NCI-H1092 (cell line): ENCODE measurements at places on chromosomes 12 and 14.

DNA sequence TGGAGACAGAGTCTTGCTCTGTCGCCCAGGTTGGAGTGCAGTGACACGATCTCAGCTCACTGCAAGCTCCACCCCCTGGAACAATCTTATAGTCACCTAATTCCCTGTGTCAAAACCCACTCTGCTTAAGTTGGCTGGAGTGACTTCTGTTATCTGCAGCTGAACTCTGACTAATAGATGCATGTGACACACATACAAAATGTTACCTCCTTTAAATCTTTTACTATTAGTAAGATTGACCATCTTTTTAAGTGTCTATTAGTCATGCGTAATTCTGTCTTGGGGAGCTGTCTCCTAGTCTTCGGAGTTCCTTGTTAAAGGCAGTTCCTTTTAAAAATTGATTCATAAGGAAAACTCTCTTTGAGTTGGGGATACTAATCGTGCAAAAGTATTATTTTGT lies 7.4 kb downstream of the IFI27L1 start:
- DNase-seq, result no peak

- no peak for DNase-seq
These were observed 1324.7 kb downstream of the AACS start for GRCh38 chr12:126389961-126390360.

DNA sequence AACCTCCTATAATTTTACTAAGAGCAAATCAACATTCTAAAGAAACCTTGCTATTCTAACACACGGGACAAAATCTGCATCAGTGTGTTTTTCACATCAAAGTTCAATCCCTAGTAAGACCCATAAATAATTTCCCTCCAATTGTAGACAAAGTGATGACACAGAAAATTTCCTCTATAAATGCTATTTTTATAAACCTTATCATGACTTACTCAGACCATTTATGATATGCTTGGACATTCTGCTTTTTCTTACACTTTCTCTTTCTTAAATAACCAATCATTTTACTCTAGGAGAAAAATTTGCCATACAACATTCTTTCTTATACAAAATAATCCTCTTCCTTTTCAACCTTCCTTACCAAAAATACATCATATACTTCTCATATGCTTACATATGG lies 67.0 kb downstream of the SDR9C7 start:
- DNase-seq, result no peak

GRCh38 chr12:20450591-20451180 lies 82.3 kb downstream of the PDE3A start:
- DNase-seq, result no peak

DNA sequence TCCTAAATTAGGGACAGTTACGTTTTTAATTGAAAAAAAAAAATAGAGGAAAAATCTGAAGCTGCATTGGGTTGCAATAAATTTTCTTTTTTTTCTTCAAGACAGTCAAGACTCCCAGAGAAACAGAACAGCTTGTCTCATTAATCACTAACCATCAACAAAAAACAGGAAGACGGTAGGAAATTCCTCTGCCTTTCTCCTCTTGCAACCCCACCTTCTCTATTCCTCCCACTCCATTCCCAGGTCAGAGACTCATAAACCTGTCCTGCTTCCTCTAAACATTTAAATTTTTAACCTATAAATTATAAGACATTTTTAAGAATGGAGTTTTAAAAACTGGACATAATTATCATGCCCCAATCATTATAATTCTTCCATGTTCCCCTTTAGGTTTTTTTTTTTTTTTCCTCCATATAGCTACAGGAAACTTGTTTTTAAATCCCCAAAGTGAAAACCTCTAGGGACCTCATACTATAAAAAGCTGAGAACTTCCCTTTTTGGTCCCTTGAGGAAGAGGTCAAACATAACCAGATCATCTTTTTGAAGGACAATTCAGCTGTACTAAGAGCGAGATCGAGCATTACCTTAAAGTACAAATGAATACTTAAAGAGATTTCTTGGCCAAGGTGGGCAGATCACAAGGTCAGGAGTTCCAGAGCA lies 36.0 kb downstream of the CPM start:
- DNase-seq, result no peak

DNA sequence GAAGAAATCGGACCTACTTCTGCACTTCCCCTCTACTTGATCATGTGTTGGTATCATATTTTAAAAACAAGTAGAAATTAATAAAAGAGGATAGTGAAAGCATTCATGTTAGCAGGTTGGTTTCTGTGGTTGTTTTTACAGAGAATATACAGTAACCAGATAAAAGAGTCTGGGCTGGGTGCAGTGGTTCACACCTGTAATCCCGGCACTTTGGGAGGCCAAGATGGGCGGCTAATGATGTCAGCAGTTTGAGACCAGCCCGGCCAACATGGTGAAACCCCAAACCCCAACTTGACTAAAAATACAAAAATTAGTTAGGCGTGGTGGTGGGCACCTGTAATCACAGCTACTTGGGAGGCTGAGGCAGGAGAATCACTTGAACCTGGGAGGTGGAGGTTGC lies 55.9 kb downstream of the LRP6 start:
- no peak for DNase-seq

DNA sequence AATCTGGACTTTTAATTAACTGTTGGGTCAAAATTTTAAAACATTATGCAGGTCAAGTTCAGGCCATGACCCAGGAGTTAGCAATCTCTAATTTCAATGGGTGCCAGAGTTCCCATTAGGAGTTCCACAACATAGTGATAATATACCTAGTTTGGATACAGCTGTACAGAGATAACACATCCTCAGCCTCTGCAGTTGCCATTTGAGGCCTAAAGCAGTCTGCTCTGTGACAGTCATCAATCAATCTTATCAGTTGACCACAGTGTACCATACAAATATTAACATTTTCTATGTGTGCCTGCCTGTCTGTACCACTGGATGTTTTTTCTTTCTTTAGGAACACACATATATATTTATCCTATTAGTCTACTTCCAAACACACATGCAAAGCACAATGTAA lies 54.0 kb upstream of the BBS10 start:
- DNase-seq, result no peak

GRCh38 chr12:93676408-93677194 lies 574 bp upstream of the CRADD start:
- DNase-seq, result no peak

GRCh38 chr14:106586098-106586704 lies 1059.8 kb downstream of the TMEM121 start:
- no peak for DNase-seq

DNA sequence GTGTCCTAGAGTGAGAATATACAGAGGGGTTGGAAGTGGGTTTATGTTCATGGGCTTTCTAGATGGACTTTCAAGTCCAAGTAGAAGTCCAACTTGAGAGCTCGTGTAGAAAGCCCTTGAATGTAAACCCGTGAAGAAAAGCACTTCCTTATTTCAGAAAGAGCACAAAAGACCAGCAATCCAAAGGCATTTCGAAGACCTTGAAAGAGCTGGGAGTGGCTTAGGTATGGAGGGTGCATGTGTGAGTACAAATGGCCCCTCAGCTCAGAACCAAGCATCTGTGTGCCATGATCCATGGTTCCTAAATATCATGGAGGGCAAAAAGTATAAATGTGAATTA lies 160.7 kb downstream of the ETV6 start:
- DNase-seq, result no peak

- DNase-seq, result no peak
These were observed 19.4 kb downstream of the OTOGL start for GRCh38 chr12:80118565-80119324.

GRCh38 chr14:31939934-31940333 lies 137.2 kb upstream of the ARHGAP5 start:
- DNase-seq, result peak; percentile 43

- no peak for DNase-seq
These were observed 197.1 kb downstream of the ATP23 start for GRCh38 chr12:58138424-58138823.

GRCh38 chr14:55277972-55278740 lies 6.9 kb downstream of the FBXO34 start:
- DNase-seq, result no peak

GRCh38 chr14:71967704-71968103 lies 35.5 kb downstream of the RGS6 start:
- DNase-seq, result no peak
